GM13977 (cell line): ENCODE measurements at places on chromosomes 6 and 20.

DNA sequence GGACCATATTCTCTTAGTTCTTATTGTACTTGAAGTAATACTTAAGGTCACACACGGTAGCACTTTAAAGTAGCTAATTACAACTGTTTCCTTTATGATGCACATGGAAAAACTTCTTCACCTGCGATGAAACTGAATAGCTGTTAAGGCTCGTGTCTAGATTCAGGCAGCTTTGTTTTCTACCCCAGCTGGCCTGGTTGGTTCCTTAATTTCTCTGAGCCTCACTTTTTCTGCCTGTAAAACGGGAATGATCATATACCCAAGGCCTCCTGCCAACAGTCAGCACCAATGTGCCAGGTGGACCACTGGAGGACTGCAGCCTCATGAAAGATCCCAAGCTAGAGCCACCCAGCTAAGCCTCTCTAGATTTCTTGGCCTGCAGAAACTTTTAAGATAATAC is 35.0 kb downstream of the EDN3 start:
- no peak for DNase-seq

DNA sequence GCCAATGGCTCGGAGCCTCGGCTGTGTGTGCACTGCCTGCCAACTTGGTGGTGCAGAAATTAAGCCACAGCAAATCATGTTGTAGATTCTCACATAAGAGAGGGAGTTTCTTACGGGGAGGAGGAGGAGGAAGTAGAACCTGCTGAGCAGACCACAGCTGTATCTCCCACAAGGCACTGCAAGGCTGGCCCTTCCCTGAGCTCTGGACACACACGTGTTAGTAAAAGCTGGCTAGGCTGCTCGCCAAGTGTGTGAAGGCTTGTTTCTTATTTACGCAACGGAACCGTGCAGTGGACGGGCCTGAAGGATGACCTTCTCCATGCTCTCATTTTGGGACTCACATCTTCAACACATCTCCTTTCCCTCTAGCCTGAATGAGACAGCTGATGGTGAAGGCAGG is 15.7 kb upstream of the QKI start:
- no peak for DNase-seq

DNA sequence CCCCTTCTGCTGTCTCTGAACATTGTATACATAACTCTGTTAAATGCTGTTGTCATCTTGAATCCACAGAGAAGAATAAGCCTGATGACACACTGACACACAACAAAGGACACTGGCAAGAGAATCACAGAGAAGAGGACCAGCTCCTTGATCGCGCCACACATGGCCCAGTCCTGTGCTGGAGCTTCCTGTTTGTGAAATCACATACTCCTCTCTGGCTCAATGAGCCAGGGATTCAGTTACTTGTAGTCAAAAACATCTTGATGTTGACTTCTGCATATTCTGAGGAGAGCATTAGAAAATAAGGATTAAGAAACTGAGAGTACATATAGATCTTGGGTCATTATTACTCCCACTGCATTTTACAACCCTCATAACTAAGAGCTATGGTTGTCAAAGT is 100.1 kb downstream of the EPB41L2 start:
- DNase-seq = no peak

DNA sequence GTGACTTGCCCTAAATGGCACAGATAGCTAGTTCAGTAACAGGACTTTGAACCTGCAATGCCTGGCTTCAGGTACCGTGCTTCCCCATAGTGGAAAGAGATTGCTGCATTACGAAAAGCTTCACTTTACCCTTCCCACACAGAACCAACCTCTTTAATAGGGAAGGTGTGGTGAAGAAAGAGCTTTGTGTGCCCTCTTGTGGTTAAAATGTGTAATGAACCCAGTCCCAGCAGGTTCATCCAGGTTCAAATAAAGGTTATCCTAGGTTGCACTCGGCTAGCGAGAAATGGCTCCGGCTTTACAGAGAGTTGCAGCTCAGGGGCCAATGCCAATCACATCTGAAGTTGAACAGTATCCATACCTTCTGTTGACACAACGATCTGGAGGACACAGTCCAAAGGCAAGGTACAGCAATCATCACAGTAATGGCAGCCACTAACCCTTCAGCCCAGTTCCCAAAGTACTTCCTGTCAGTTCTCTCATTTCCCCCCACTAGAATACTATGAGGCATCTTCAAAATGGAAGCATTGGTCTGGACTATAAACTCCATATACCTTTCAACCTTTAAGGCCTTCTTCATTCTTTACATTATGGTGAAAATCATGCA is 3.0 kb downstream of the DEFB115 start:
- no peak for DNase-seq

DNA sequence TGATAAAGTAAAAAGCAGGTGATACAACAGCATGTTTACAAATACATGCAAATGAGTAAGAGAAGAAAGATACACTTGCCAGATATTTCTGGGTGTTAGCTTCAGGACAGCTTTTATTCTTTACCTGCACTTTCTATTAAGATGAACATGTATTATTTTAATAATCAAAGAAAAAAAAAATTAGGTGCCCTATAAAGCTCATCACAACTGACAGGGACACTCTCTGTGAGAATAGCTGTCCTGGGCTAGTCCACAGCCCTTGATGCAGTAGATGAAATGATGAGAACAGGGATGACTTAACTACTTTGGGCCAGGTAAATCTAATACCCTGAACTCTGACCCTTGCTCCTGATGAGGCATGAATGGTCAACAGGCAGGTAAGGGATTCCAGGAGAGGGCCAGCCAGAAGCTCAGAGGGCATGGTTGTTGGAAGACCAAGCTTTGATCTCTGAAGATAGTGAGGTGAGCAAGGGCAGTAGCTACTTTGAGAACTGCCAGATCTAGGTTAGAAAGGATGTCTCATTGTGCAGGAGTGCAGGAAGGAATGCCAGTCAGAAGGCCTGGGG is 15.6 kb downstream of the NSFL1C start:
- no peak for DNase-seq

DNA sequence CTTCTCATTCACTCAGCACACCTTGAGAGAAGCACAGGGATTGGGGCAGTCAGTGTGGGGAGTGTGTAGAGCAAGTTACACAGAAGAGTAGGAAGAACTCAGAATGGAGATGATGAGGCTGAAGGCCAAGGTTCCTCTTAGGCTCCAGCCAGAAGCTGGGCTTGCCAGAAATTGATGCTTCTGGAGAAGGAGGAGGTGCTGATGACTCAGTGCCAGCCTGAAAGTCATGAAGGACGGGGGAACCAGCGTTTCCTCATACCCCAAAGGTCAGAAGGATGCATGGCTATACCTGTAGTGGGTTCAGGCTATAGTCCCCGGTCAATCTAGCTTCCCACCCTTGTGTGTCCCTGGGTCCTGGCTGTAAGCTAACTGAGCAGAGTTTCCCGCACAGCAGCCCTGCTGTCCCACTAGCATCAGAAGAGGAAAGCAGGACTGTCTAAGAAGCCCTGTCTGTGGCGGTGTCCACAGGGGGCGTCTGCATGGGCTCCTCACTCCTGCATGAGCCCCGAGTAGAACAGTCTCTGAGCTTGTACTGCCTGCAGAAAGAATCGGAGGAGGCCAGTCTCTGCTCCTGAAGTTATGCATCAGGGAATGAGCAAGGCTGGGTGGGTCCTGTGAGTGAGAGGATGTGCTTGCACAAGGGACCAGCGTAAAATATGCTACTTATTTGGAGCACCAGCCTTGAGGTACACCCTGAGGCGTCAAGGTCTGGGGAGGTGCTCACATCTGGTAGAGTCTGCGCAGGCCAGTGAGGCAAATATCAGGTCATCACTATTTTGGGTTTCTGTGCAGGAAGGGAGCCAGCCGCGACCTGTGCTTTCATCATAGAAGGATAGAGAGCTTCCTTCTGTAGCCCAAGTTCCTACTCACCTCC is 148.5 kb downstream of the MRPL14 start:
- no peak for DNase-seq

DNA sequence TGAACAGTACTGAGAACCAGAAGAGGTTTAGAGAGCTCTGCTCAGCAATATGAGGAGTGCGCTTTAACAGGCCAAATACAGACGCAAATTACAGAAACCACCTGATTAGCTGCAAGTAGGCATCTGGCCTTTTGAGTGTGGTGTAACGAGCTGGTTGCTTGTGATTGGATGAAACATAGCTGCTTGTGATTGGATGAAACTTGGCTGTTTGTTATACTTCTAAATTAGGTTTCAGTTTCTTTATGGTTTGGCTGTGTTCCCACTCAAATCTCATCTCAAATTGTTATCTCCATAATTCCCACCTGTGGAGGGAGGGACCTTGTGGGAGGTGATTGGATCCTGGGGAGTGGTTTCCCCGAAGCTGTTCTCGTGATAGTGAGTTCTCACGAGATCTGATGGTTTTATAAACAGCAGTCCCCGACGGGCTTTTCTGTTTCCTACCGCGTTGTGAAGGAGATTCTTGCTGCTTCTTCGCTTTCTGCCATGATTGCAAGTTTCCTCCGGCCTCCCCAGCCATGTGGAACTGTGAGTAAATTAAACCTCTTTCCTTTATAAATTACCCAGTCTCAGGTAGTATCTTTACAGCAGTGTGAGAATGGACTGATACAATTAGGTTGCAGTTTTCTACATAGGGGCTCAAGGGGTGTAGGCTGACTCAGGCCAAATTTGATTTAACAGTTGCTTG is 655.9 kb upstream of the MAN1A1 start:
- no peak for DNase-seq
